Fibroblast of skin of right biceps (primary cell): ENCODE measurements at places on chromosomes 12 and 14.

DNA sequence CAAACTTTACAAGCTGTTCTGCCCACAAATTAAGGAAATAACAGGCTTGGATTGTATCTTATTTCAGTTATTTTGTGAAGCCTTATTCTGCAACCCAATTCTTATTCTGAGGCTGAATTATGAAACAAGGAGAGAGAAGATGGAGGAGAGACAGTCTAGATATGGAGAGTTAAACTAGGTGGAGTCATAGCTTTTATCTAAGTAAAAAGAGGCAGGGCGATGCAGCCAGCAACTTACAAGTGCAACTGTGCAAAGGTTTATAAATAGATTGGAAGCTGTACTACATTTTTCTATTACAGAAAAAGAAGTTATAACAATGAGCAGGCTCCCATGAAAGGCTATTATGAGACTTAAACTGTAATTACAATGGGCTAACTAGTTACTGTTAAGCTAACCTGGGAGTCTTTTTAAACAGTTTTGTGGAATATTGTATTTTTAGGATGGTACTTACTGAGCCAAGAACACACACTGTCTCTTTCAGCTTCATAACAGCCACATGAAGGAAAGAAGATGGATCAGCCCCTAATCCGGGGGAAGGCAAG is 22.4 kb downstream of the NID2 start:
- DNase-seq, result no peak

DNA sequence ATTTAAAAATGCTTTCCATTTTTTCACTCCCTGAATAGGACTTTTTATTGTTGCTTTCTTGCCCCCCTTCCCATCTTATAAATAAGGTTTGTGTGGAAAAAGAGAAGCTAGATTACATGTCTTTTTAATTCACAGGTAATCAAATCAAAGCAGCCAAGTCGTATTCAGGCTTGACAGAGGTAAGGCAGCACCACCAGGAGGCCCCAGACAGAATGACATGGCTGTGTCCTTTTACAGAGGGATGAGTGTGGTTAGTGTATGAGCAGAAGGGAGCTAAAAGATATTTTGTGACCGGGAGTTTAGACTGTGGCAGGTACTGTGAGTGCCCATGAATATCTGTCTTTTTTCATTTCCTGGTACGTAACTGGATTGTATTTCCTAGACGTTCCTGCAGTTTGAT is 596.1 kb downstream of the ETNK1 start:
- DNase-seq, result no peak

DNA sequence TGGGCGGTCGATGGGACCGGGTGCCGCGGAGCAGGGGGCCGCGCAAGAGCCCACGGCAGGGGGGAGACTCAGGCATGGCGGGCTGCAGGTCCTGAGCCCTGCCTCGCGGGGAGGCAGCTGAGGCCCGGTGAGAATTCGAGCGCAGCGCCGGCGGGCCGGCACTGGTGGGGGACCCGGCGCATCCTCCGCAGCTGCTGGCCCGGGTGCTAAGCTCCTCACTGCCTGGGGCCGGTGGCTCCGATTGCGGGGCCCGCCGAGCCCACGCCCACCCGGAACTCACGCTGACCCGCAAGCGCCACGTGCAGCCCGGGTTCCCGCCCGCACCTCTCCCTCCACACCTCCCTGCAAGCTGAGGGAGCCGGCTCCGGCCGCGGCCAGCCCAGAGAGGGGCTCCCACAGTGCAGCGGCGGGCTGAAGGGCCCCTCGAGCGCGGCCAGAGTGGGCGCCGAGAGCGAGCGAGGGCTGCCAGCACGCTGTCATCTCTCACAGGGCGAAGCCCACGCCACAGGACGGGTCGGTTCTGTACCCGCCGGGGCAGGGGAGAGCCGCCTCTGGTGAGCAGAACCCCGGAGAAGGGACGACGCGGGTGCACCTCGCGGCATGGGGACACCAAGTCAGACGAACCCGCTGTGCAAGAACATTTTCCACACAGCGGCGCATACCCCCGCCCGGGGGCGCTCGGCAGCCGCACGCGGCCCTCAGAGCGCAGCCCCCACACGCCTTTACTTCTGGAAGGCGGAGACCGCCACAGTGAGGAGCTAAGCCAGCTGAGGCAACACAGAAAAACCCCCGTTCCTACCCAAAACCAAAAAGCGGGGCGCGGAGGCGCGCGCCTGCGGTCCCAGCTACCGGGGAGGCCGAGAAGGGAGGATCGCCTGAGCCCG is 1.2 kb upstream of the SIVA1 start:
- no peak for DNase-seq

DNA sequence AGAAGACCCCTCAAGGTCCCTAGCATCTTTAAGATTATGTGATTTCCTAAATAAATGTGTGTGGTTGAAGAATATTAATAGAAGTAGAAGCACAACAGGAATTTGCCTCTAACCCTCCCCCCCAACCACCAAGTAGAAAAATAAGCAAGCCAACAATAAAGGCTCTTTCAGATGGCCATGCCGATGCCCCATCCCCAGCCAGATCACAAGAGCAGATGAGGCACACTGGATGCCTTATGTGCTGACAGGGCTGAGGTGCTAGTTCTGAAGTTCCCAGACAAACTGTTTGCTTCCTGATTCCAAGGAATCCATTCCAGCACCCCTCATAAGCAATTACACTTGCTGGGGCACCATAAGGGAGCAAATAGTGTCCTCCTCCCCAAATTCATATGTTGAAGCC is 90.0 kb downstream of the SSPN start:
- DNase-seq, result no peak

GRCh38 chr12:47992776-47993175 is 11.5 kb downstream of the COL2A1 start:
- no peak for DNase-seq

DNA sequence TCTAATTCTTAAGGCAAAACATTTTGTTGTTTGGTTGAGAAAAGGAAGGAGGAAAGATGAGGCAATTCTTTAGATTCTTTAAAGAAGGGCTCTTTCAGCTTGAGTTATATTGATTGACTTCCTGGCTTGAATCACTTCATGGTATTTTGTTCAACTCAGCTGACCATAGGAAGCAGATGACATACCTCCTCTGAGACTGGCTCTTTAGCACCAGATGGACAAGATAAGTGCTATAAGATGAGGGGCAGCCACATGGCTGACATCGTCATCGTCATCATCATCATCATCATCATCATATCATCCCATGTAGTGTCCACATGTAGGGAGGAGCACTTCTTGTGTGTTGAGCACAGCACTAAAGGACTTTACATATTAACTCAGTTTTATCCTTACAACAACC is 81.3 kb downstream of the SSPN start:
- DNase-seq, result no peak

DNA sequence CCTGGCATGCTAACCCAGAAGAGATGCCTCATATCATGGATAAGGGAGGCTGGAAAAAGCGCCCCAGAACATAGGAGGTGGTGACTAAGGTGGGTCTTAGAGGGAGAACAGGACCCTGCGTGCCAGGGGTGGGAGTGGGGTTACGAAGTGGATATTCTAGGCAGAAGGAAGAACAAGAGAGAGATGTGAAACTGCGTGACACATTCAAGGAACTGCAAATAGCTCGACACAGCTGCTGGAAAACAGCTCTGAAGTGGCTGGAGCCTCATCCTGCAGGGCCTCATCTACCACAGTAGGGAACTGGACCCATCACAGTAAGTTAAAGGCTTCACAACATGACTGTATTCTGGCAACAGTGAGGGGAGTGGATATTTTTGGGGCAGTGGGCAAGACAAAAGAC is 61.1 kb downstream of the RNF34 start:
- no peak for DNase-seq
